ENCODE measurements at places on chromosomes 4 and X.
A peak's percentile ranks its signal among the peaks of the same experiment; 100 is the strongest.

DNA sequence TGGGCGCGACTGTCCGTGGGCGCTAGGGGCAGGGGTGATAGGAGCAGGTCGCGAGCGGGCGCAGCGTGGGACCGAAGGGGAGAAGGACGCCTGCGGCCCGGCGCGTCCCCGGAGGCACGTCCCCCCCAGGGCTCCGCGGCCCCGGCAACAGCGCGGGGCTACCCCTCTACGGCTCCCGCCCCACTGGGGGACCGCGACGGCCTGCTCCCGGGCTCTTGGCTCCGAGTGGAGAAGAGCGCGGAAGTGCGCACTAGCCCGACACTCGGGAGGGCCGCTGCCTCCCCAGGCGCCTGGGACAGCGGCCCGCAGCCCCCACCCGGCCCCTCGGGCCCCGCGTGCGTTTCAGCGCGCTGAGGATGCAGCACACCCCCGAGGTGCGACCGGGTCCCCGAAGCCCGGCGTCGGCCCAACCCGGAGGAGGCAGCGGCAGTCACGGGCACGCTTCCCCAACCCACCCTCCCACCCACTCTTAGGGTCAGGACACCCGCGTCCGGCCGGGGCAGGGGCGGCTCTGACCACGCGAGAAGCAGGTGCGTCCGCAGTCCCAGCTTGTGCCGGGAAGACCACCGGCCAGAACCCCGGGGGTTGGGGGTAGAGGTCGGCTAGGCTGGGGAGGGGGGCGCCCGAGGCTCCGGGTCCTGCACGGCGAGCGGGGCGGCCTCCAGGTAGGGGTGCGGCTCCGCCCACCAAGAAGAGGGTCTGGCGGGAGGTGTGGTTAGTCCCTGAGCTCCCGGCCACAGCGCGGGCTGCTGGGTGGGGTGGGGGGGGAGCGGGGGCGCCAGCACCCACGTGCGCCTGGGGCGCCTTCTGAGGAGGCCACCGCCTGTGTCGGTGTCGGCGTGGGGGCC, 18.5 kb upstream of the NAT8L start:
- no peak for DNase-seq

DNA sequence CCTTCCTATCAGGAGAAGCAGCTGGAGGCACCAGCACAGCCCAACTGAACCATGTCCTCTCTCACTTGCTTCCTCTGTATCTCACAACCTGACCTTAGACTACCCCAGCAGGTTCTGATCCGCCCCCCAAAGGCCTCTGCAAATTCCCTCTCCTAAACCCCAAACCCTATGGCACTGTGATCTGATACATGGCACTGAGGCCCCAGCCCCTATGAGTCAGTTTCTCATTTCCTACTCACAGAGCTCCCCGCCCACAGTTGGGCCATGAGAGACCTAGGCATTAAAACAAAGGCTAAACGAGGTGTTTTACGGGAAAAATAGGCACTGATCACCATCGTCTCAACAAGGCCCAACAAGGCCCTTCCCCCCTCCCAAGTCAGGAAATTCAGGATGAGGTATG, 19.1 kb downstream of the SASH3 start:
- DNase-seq: peak; percentile 29

- DNase-seq: no peak
Measured at GRCh38 chr4:89363786-89364185, 56.2 kb upstream of the GPRIN3 start.

DNA sequence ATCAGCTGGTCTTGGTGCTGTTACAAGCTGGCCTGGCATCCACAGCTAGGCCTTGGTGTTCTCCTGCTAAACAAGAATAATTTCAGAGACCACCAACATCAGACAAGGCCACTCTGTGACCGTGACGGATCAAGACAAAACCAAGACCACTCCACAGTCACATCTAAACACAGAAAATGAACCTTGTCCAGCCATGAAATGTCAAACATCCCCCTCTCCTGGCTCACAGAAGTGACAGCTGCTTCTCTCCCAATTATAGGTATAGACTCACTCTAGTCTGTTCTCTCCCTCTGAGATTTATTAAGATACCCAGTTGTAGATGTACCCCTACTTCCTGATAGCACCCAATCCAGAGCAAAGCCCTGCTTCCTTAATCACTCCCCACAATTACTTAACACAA, 40.4 kb downstream of the EFHC2 start:
- DNase-seq: no peak

DNA sequence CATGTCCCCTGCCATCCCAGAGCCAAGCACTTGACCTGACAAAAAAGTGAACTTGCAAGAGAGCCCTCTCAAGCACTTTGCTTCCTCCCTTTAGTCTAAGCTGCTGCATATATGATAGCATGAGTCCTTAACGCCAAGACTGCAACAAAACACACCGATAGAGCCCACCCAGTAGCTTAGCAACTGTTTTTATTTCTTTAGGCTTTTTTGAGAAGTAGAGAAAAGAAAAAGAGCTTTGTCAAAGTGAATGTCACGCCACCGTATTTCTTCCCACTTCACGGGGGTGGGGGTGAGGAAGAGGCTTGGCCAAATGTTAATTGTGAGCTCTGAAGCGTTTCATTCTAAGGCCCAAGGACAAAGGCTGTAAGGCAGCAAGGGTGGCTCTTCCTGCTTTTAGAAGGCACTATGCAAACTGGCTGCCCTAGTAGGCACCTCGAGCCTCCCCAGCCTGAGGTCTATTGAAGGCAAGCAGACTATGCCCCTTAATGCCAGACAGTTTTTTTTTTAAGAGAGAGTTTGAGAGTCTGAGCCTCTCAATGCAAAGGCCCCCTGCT, 138.6 kb downstream of the HS6ST2 start:
- DNase-seq: no peak

- no peak for DNase-seq
Measured at GRCh38 chr4:40927074-40927473, 177.3 kb downstream of the NSUN7 start.

DNA sequence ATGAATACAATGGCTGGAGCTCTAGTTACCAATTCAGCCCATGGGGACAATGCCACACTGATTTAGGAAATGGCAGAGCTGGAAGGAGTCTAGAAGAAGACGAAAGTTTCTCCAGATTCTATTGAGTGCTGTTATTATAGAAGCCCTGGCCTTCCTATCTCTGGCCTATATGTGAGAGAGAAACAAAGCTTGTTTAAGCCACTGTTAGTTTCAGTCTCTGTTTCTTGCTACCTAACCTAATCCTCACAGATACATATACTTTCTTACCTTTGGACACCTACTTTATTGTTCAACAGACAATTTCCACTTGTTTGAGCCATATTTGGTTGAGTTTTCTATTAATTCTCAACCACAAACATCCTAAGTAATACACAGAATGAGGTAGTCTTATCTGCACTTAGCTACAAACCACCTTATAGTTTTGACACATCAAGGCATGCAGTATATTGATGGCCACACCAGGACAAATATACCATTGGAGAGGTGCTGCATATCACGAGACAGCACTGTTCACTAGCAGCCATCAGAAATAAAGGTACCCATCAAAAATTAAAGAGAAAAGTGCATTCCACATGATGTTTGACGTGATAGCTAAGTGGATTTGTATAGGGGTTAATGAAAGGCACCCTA, 190.2 kb downstream of the SMIM20 start:
- no peak for DNase-seq

- DNase-seq: no peak
Measured at GRCh38 chr4:38125816-38126215, 165.6 kb downstream of the PTTG2 start.

DNA sequence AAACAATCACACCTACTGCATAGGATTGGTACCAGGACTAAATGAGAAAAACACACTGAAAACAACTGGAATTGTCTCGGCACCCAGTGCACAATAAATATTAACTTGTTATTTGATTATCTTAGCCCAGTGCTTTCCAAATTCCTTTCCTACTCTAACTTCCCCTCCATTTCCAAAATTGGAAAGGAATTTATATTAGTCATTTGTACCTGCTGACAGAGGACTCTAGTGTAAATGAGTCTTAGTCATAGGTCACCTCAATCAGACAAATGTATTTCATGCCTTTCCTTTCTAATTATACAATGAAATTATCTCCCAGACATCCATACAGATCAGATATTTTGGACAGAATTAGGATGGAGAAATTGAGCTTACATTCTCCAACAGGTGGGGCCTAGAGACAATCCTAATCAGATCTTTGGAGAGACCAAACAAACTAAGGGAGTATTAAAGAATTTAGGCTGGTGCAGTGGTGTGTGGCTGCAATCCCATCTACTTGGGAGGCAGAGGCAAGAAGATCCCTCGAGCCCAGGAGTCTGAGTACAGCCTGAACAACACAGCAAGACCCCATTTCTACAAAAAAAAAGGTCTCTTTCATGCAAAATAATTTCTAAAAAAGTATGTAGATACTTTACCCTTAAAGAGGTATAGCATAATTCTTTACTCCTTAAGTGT, 10.1 kb downstream of the SH3D19 start:
- no peak for DNase-seq

- no peak for DNase-seq
Measured at GRCh38 chr4:10098780-10099160, 17.8 kb downstream of the WDR1 start.

- peak; percentile 12 for DNase-seq
Measured at GRCh38 chrX:9466124-9466495, 1.3 kb downstream of the TBL1X start.

GRCh38 chr4:1758306-1759121, 34.6 kb upstream of the FGFR3 start:
- DNase-seq: no peak

DNA sequence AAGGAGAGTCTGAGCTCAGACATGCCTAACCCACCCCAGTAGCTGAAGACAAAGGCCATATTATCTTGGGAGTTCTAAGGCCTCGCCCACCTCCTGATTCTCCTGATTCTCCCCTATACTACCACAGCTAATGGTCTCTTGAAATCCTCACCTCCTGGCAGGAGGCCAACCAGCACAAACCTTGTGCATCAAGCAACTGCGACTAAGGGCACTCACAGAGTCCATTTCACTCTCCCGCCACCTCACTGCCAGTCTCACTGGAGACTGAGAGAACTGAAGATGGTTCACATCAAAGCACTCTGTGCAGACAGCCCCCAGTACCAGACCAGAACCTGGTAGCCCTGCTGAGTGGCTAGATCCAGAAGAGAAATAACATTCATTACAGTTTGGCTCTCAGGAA, 102.1 kb upstream of the KLF8 start:
- no peak for DNase-seq

DNA sequence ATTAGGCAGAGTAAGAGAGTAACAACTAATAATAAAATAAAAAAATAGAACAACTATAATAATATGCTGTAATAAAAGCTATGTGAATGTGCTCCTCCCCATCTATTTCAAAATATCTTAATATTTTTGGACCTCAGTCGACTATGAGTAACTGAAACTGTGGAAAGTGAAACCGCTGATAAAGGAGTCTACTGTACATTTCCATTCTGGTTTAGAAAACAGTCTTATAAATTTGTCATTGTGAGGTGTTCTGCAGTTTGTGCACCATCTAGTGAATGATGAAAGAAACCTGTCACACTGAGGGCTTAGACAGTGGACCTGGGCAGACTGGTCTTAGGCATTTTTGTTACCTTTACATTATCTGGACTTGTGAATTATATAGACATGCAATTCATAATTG, 42.0 kb downstream of the TMEM150C start:
- DNase-seq: no peak

DNA sequence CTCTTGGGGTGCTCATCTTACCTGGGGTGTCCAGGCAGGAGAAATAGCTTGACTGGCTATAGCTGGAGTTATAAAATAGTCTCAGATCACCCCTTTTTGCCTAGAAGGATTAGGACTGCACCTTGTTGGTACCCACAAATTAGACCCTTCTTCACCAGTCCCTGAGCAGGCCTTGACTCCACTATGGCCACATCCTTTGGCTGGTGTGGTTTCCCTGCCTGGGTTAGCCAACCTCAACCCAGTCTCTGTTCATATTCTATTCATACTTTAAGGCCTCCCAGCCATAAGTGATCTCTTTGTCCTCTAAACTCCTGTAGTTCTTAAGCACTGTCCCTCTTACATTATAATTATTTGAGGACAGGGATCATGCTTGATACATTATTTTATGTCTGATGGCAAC, 69.4 kb downstream of the ARX start:
- no peak for DNase-seq

- DNase-seq: no peak
Measured at GRCh38 chr4:149120331-149121022, 678.3 kb upstream of the NR3C2 start.

- no peak for DNase-seq
Measured at GRCh38 chrX:110173192-110174175, 144.4 kb downstream of the AMMECR1 start.

- no peak for DNase-seq
Measured at GRCh38 chr4:79331126-79331876, 5.4 kb upstream of the NAA11 start.

DNA sequence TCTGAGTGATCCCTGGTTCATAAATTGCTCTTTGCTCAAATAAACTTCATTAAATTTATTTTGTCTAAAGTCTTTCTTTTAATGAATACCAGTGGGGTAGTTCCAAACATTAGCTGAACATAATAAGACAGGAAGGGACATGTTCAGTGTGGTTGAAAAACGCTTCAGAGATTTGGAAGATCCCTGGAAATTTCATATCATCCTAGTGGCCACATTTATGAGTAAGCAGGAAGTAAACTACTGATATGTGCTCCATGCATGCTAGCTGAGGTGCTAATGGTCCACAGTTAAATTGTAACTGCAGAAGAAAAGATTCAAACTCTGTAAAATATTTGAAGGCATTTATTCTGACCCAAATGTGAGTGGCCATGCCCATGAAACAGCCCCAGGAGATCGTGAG, 1328.7 kb downstream of the ADGRL3 start:
- no peak for DNase-seq

- peak; percentile 16 for DNase-seq
Measured at GRCh38 chrX:56248492-56248891, 16.3 kb downstream of the KLF8 start.

- DNase-seq: no peak
Measured at GRCh38 chr4:102843273-102843672, 15.9 kb upstream of the UBE2D3 start.

GRCh38 chr4:182297659-182298058, 54.5 kb downstream of the TENM3 start:
- no peak for DNase-seq

GRCh38 chrX:49155243-49155899, 7.2 kb upstream of the MAGIX start:
- no peak for DNase-seq

DNA sequence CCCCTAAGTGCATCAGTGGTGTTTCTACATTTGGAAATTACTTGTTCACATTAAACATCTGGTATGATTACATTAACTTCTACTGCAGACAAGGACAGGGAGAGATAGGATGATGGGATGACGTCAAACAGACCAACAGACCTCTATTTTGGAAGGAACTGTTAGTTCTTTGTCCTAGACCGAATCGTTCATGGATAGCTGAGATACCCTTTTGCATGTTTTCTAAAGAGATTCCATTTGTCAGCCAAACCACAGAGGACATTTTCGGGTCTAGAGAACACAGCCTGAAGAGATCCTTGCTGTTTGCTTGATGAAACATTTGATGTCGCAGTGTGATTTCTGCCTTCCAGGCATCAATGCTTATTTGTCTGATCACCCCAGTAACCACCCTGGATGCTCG, 27.7 kb downstream of the CHST7 start:
- DNase-seq: no peak

DNA sequence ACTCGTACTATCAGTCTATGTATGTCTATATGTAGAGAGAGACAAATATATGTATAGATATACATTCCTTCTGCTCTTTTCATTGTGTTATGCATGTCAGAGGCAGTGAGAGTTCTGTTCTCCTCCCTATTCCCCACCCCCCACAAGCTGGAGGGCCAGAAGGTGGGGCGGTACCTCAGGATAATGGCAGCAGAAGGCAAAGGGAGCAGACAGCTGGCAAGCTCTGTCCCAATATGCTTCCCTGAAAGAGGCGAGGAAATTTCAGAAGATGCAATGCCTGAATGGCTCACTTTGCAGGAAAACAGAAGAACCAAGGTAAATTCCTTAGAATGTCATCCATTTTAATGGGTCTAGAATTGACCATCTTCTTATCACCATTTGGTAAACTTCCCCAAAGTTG, 114.4 kb downstream of the NAA11 start:
- no peak for DNase-seq

Measured in stimulated activated CD4-positive, alpha-beta T cell treated with anti-CD3 and anti-CD28 coated beads, Interleukin-4, amount 100 ng/mL, for 48 hours (primary cell).